ENCODE measurements at places on chromosomes 1 and 21.

DNA sequence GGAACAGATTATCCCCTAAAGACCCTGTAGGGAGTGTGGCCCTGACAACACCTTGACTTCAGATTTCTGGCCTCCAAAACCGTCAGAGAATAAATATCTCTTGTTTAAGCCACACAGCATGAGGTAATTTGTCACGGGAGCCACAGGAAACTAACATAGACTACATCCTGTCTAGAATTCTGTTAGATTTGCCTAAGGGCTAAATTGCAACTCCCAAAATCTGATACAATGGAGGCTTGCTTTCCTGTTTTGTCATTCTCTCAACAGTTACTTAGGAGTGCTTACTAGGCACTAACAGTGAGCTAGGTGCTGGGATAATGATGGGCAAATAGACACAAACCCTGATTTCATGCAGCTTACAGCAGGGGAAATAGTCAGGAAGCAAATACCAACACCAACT is 141.6 kb downstream of the MIS18A start:
- no peak for DNase-seq

DNA sequence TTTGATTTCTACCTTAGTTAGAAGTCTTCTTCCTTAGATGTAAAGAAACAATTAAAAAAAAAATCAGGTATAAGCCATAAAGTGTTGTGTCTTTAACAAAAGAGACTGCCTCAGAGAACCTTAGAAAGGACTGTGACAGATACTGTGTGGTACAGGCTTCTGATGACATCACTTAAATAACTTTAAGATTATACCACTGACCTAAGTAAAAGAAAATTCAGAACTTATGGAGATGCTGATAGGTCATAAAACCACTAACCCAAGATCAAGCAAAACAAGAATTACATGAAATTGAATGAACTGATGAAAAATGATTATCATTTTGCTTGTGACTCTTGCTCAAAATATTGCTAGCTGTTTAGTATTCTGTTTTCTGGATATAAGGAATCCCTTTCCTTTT is 220.8 kb downstream of the NRIP1 start:
- no peak for DNase-seq

DNA sequence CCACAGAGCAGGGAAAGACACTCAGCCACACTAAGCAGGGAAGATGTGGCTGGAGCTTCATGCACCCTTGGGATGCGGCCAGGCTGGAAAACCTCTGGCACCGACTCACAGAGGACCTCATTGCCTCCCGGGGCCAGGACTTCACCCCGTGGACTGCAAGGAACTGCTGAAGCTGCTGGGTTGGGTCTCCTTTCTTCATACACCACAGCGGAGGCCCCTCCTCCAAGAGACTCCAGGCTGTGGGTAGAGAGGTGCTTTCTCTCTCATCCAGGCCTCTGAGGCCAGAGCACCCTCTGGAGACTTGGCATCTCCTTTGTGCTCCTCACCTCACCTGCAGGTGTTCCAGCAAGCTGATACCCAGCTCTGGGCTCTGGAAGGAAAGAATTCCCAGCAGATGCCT is 76.0 kb upstream of the EDN2 start:
- DNase-seq: no peak

GRCh38 chr1:202625416-202626360 is 84.6 kb downstream of the SYT2 start:
- DNase-seq: peak; percentile 42

DNA sequence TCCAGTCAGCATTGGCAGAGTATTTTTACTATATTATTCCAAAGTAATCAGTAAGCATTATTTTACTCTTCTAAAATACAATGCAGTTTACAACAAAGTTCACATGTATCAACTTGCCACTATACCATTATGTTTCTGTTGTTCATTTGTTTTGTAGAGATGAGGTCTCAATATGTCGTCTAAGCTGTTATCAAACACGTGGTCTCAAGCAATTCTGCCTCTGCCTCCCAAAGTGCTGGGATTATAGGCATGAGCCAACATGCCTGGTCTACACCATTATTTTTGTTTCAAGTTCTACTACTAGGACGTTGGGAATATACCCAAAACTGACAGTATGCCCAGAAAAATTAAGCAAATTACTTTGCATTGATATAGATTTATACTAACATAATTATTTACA is 19.8 kb downstream of the FAF1 start:
- no peak for DNase-seq

GRCh38 chr1:15500184-15501178 is 23.5 kb downstream of the CASP9 start:
- no peak for DNase-seq

- DNase-seq: no peak
Measured at GRCh38 chr1:19710825-19711611, 46.3 kb downstream of the HTR6 start.

- DNase-seq: no peak
Measured at GRCh38 chr1:5910666-5911065, 81.6 kb downstream of the NPHP4 start.

DNA sequence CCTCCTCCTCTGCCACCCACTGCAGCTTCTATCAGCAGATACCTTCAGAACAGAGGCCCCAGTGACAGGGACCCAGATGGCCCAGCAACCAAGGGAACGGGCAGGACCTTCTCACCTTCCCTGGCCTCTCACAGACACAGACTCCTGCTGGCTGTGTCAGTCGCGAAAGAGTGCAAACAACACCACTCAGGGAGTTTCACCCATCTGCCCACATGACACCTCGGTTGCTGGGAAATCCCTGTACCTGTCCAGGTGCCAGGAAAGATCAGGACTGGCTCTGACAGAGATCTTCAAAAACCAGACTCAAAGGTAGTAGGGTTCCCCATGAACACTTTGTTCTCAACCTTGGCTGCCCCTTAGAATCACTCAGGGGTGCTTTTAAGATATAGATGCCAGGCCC is 83.5 kb upstream of the HIVEP3 start:
- DNase-seq: no peak

- DNase-seq: no peak
Measured at GRCh38 chr1:3577300-3577699, 34.0 kb downstream of the MEGF6 start.

GRCh38 chr1:234769986-234770795 is 160.2 kb upstream of the IRF2BP2 start:
- no peak for DNase-seq

DNA sequence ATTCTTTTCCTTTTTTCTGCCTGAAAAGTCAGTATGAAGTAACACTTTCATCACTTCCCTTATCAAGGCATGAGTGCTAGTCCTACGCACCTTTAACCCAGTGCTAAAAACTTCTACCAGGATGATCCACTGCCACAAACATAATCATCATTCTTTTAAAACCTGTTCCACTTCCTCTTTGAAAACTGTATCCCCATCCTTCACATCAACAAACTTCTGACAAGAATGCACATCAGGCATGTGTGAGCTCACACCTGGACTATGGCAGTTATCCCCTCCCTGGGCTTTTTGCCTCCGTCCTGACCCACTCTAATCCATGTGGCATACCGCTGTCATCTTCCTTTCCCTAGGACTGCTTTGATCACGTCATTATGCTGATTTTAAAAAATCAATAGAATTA is 70.2 kb downstream of the ESRRG start:
- DNase-seq: no peak

Measured in CD4-positive, alpha-beta T cell treated with Interleukin-15 for 4 hours (primary cell).